Cardiac muscle cell (in vitro differentiated cells and primary cell): ENCODE measurements at places on chromosomes 3 and 15. TPM values are rescaled to one million over a fixed set of nuclear protein-coding genes. Genes with fewer than 3 reads are reported as not detected.

DNA sequence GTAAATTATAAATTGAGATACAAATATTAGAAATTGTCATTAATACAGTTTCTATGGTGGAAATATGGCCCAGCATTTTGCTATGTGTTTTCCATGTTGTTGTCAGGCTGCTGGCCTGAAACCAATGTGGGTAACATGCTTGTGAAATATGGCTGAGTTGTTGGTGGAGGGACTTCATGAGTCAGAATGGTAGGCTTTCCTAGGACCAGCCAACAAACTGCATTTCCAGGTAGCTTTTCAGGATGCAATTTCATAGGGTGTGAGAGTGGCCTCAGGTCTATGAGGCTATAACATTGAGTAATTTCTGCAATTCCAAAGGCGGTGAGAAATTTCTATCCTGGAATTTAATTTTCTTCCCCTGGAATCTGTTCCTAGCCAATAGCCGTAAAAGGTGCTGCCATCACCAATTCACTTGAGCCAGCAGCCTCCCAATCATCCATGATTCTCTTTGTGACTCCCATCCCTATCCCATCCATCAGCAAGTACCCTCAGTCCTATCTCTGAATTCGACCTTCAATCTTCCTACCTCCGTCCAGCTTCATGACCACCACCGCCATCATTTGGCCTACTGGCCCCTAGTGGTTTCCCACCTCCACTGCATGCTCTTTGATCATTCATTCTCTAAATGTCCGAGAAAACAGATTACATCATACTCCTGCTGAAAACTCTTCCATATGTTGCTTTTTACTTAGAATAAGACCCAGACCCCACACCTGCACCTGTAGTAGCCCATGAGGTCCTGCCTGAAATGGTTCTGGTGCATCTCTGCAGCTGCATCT, 276.6 kb upstream of the CFAP20DC start:
- H3K27ac ChIP-seq, result no peak overlapping the region
- no peaks in the 10 kb centered on the region for H3K4me1 ChIP-seq
- H3K4me3 ChIP-seq, result no peak overlapping the region

DNA sequence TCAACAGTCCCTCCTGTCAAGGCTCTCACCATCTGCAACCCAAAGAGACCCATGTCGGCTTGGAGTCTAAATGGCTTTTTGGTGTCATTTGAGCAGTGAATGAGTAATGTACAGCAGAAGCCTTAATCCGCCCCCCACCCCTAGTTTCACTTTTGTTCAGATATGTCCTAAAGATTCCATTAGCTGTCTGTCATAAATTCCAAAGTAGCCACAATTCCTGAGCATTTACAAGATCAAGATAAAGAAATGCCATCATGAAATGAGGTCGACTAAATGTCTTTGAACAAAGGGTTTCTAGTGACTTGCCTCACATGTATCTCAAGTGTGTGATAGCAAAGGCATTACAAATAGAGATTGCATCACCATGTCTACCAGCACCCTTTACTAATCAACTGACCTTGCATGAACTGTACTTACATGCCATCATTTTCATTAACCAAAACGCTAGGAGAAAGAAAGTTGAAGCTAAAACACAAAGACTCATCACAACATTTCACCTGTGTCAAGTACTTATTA, 123.8 kb upstream of the PHLDB2 start:
- no peaks in the 10 kb centered on the region for H3K36me3 ChIP-seq
- H3K4me1 ChIP-seq, result peaks cover 4% of the 10 kb centered on the region
- DNase-seq, result peak; percentile 86
- H3K4me3 ChIP-seq, result no peak overlapping the region
- no peak overlapping the region for H3K27ac ChIP-seq

- no peaks in the 10 kb centered on the region for H3K27me3 ChIP-seq
- no peak overlapping the region for H3K27ac ChIP-seq
- DNase-seq, result no peak
- no peak overlapping the region for H3K4me3 ChIP-seq
Measured at GRCh38 chr3:197292083-197292646, 6.2 kb downstream of the DLG1 start.

DNA sequence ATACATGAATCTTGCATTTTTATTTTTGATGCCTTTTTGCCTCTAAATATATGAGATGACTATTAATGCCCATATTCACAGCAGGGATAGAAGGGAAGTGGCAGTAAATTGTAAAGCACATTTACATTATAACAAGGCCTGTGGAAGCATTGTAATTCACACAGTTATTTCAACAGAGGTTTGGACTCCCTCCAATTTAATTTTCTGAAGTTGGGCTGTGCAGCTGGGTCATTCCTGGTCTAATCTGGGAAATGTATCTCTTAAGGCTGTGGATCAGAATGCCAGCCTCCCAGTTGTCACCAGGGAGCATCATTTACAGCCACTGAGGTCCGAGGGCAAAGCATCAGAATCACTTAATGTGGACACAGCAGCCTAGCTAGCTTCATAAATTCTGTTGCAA, 434.5 kb downstream of the MFSD1 start:
- H3K4me1 ChIP-seq, result no peaks in the 10 kb centered on the region
- H3K36me3 ChIP-seq, result no peaks in the 10 kb centered on the region
- no peak overlapping the region for H3K27ac ChIP-seq
- H3K4me3 ChIP-seq, result no peak overlapping the region
- H3K27me3 ChIP-seq, result no peaks in the 10 kb centered on the region

DNA sequence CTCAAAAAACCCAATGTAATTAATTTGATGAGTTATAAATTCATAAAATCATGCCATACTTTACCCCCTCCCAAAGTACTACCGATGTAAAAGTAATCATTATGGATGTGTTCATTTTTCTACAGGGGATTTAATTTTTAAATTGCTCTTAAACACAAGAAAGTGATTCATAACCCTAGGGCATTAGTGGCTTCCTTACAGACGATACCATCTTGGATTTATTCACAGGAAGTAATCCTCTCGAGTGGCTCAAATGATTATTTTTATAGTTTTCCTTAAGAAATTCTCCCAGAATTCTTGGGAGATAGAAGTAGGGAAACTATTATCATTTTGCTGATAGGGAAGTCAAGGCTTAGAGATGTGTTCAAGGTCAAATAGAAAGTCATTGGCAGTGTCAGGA, 80.9 kb downstream of the PEX5L start:
- no peak overlapping the region for H3K4me3 ChIP-seq
- H3K4me1 ChIP-seq, result peaks cover 2% of the 10 kb centered on the region
- no peaks in the 10 kb centered on the region for H3K36me3 ChIP-seq
- no peak overlapping the region for H3K27ac ChIP-seq

GRCh38 chr3:20837676-20838302, 651.8 kb upstream of the SGO1 start:
- no peak for DNase-seq
- H3K27me3 ChIP-seq, result no peaks in the 10 kb centered on the region
- H3K4me1 ChIP-seq, result no peaks in the 10 kb centered on the region
- no peak overlapping the region for H3K27ac ChIP-seq
- H3K36me3 ChIP-seq, result no peaks in the 10 kb centered on the region

DNA sequence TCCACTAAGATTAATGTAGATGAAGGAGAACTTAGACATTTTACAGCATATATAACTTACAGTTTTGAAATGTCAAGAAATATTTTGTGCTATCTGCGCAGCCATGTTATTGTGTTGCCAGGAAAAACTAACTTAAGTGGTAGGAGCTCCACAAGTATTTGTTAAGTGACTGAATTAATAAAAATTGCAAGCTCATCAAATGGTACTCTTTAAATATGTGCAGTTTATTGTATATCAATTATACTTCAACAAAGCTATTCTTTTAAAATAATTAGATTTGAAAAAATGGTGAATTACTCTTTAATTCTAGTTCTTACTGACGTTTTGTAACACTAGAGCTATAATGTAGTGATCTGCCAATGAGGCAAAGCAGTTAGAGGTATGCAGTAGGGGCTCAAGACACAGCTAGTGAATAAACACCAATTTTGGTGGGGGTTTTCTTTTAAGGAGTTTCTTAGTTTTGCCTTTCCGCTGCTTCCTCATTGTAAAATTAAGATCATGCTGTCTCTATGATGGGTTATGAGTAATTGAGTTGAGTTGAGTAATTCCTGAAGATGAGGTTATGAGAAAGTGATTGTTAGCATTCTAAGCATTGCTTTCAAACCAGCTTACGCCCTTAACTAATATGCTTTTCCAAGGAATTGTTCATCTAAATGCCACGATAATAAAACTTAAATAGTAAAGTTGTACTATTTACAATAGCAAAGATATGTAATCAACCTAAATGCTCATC, 10.9 kb upstream of the LXN start:
- no peak overlapping the region for H3K4me3 ChIP-seq
- H3K27me3 ChIP-seq, result no peaks in the 10 kb centered on the region
- DNase-seq, result no peak
- H3K4me1 ChIP-seq, result no peaks in the 10 kb centered on the region
- no peak overlapping the region for H3K27ac ChIP-seq

- H3K27ac ChIP-seq, result no peak overlapping the region
- H3K4me3 ChIP-seq, result no peak overlapping the region
- no peak for DNase-seq
- H3K27me3 ChIP-seq, result peaks cover 6% of the 10 kb centered on the region
- no peaks in the 10 kb centered on the region for H3K36me3 ChIP-seq
- H3K4me1 ChIP-seq, result no peaks in the 10 kb centered on the region
Measured at GRCh38 chr3:4079339-4080195, 223.6 kb upstream of the SETMAR start.

- H3K27me3 ChIP-seq, result no peaks in the 10 kb centered on the region
- no peak for DNase-seq
- H3K36me3 ChIP-seq, result no peaks in the 10 kb centered on the region
- peaks cover 3% of the 10 kb centered on the region for H3K4me1 ChIP-seq
Measured at GRCh38 chr3:131972091-131972490, 62.7 kb downstream of the CPNE4 start.

DNA sequence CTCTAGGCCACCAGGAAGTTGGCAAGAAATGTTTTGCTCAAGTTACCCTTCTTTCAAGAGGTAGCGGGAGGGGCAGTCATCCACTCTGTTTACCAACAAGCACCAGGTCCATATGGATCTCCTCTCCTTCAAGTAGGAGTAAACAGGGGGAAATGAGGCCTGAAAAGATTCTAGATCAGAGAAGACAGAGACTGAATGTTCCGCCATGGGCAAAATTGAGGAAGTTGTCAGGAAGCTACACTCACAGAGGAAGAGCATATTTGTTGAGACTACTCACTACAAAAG, 81.6 kb downstream of the KLF15 start:
- no peak overlapping the region for H3K27ac ChIP-seq
- DNase-seq, result no peak
- H3K4me3 ChIP-seq, result no peak overlapping the region
- no peaks in the 10 kb centered on the region for H3K27me3 ChIP-seq
- H3K36me3 ChIP-seq, result no peaks in the 10 kb centered on the region
- H3K4me1 ChIP-seq, result peaks cover 8% of the 10 kb centered on the region

DNA sequence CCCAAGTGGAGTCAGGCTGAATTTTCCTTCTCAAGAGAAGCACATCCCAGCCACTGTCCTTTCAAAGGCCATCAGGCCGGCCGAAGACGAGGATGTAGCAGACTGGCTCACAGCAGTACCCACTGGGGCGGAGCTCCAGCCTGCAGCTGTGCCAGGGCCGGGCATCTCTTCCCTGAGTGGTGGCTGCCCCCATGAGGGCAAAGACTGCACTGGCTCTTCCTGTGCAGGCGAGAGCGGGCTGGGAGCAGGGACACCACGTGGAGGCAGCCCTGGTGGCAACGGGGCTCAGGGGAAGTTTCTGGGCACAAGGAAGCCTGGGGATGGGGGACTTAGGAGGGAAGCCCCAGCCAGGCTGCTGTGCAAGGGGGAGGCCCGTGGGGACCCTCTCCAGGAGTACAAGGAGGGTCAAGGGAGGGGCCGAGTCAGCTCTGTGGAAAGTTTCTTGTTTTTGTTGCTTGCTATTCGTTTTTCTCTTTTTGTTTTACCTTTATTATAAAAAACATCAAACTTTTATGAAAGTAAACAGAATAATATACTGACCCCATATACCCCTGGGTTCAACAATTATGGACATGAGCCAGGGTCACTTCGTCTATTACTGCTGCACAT, 66.1 kb downstream of the RPN1 start:
- H3K27me3 ChIP-seq, result no peaks in the 10 kb centered on the region
- no peaks in the 10 kb centered on the region for H3K36me3 ChIP-seq
- H3K4me1 ChIP-seq, result no peaks in the 10 kb centered on the region
- H3K27ac ChIP-seq, result no peak overlapping the region
- peak; percentile 85 for DNase-seq

GRCh38 chr3:169085827-169086226, 577.7 kb downstream of the MECOM start:
- H3K4me1 ChIP-seq, result no peaks in the 10 kb centered on the region
- no peak overlapping the region for H3K4me3 ChIP-seq
- H3K36me3 ChIP-seq, result no peaks in the 10 kb centered on the region
- H3K27ac ChIP-seq, result no peak overlapping the region
- DNase-seq, result peak; percentile 96

DNA sequence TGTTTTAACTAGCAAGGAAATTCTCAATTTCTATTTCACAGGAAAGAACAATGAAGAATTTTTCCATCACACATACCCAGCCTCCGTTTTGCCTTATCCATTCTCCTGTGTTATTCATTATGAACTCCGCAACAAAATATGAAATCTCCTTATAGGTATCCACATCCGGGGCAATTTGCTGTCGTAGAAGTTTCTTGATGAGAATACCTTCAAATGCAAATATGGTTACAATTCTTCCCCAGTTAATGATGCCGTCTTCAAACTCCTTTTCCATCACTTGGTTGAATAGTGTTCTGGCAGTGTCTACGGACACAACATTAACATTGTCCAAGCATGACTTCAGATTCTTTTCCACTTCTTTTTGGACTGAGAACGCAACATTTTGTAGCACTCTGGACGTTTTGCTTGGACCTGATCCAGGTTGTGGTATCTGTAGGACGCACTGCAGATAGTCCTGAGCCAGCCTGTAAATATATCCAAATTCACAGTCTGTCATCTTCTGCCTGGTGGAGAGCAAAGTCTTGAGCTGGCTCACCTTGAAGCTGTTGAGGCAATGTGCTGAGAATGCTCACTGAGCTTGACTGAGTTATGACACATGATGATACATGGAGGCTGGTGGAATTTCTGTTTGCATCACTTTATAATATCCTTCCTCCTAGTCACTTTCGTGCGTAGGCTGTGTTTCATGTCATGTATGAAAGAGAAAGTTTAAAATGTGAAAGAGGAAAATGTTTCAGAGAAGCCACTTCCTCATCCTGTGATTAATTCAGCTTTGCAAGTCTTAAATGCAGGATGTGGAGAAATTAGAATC, at the start of gene BCL2A1:
BCL2A1 (minus strand) TSS at position 573 of the 811 bp plus-strand sequence; CDS start at position 496, 77 bp downstream.
- no peak within 1 kb of the TSS for H3K27ac ChIP-seq
- no peaks in the 10 kb centered on the region for H3K27me3 ChIP-seq
- no peak for DNase-seq

EPHA6 gene
- total RNA-seq, result 0.15 and 0.46 TPM in 2 replicates

CD200R1 gene
- 0.18 and 0.36 TPM in 2 replicates for total RNA-seq

MEGF11 gene
- total RNA-seq, result 0.28 and 0.30 TPM in 2 replicates

RARB gene
- 26.8 and 27.2 TPM in 2 replicates for total RNA-seq

C3orf20 gene
- 0.21 and 0.92 TPM in 2 replicates for total RNA-seq

CNOT10 gene
- total RNA-seq, result 18.6 and 22.2 TPM in 2 replicates

THRB gene
- 0.57 and 0.67 TPM in 2 replicates for total RNA-seq

YEATS2 gene
- total RNA-seq, result 27.4 and 34.9 TPM in 2 replicates

SCG5 gene
- total RNA-seq, result 9.0 and 14.4 TPM in 2 replicates
